ENCODE measurements at places on chromosomes 5 and 9.

DNA sequence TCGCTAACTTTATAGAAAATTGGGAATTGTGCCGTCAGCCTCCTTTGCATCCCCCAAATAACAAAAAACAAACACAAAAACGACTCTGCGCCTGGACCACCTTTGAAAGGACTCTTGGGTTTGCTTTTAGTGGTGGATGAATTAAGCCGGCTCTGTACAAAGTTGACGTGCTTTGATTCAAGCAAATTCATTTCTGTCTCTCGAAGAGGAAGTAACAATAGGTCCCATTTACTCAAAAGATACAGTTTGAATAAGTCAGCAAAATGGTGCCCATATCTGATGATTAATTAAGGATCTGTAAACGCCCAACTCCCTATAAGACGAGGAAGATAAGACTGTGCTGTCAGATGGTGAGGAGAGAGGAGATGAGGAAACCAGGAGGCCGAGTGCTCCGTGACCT lies 67.8 kb downstream of the AK8 start:
- no peak for DNase-seq

DNA sequence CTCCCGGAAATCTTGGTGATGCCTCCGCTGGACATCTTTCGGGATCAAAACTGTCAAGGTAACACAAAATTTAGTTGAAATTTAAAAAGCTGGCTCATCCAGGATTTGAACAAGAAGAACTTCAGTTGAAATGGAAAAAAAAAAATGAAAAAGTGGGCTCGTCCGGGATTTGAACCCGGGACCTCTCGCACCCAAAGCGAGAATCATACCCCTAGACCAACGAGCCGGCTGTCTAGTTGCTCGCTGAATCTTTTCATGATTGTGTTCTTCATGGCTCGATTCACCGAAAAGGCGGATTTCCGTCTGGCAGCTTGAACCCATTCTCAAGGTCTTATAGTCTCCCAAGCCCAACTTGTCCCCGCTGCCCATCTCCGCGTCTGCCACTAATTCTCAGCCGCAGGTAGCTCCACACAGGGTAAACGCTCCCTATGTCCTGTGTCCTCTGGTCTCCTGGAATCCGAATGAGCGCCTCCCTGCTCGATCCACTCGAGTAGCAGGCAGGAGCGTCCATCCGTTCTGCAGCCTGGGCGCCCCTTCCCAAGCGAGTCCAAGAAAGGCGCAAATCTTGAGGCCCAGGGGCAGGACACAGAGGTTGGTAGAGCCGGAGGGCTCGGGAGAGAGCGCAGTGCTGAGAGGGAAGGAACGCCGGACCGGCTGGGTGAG lies 16.2 kb downstream of the TRIM7 start:
- DNase-seq = peak; percentile 87

- DNase-seq = peak; percentile 60
Measured at GRCh38 chr5:151157426-151158286, at the start of gene ANXA6. ANXA6 (minus strand) TSS chr5:151157779; CDS start chr5:151147901, 9,878 bp downstream.

- DNase-seq = no peak
Measured at GRCh38 chr5:58025809-58026208, 434.1 kb downstream of the PLK2 start.

Data from CD4-positive, alpha-beta T cell treated with Interleukin-1 beta for 1 hour (primary cell).